ENCODE measurements at places on chromosomes 5 and 9.

DNA sequence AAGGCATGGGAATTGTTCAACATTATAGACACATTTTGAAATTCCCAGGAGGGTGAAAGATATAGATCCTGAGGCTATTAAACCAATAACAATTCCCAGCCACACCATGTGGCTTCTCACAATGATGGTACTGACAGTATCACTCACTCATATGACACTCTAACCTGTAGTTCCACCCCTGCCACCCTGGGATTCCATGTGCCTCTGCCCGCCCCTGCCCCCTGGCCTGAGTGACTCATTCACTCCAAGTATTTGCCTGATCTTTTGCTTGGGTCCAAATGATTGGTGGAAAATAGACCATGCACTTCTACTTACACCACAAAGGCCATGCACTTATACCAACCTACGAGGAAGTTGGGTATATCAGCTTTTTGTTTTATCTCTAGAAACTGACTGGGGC, 305.2 kb upstream of the DAB2 start:
- no peak for DNase-seq

GRCh38 chr9:96009690-96010472, 134.4 kb downstream of the ERCC6L2 start:
- peak; percentile 54 for DNase-seq

DNA sequence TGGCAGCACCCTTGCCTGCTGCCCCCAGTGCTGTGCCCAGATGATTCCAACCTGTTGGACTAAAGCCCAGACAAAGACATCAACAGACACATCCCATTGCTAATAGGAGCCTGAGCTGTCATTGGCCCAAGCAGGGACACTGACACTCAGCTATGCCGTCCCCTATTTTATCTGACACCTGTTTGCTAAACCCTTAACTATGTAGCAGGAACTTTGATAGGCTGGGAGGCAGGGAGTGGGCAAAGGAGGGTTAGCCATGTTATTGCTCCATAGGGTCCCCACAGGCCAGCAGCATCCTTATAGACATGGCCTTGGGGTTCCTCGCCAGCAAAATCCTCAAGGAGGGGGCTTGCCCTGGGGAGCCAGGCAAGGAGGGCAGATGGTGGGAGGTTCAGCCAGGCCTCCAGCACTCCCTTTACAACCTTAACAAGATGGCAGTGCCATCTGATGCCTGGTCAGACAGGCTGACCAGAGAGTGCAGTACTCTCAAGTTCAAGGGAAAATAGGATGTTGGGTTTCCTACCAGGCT, 50.4 kb upstream of the CDKN2AIPNL start:
- DNase-seq, result no peak

DNA sequence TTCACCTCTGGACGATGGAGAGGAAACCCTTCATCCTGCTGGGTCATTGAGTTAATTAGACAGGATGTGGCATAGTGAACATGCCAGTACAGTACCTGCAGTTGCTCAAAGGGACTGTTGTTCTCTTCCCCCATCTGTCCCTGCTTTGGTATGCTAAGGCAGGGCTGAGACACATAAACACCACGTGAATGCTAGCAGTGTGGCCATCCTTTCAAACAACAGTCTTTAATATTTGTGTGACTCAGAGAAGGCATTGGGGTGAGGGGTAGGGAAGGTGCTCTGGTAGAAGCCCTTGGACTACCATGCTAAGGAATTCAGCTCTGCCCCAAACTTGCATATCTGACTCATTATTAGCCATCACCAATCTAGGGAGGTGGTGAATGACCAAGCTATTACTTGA, 180.2 kb upstream of the ZNF618 start:
- DNase-seq, result peak; percentile 7

GRCh38 chr9:114397219-114397847, 9.6 kb upstream of the AKNA start:
- DNase-seq, result no peak

DNA sequence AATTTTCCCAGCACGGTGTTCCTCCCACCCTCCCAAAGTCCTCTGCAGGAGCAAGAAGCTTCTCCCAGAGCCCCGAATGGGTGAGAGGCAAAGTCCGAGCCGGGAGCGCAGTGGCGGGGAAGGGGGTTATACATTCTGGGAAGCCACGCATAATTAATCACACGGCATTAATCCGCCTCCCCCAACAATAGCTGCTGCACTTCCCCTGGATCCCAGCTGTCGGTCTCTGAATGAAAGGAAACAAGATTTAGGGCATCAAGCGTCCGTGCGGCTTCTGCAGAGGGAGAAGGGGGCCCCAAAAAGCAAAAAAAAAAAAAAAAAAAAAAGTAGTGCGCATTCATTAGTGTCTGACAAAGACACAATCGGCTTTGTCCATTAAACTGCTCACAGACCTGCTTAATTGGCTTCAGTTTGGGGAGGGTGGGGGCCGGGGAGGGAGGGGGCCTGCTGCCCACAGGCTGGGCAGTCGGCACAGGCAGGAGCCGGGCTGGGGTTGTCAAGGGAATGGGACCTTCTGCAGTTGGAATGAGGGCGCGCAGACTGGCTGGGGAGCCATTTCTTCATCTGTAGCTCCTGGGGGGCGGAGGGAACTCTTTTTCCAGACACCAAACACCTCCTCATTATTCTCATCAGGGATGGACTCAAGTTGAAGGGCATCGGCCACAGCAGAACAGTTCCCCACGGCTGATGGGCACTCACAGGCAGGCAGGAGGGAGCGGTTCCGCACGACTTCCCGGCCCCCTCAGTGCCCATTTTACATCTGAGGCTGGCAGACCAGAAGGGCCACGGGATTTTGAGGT, 3.4 kb downstream of the NOTCH1 start:
- no peak for DNase-seq

- DNase-seq, result no peak
These were observed 19.6 kb upstream of the VCAN start for GRCh38 chr5:83451955-83452354.

DNA sequence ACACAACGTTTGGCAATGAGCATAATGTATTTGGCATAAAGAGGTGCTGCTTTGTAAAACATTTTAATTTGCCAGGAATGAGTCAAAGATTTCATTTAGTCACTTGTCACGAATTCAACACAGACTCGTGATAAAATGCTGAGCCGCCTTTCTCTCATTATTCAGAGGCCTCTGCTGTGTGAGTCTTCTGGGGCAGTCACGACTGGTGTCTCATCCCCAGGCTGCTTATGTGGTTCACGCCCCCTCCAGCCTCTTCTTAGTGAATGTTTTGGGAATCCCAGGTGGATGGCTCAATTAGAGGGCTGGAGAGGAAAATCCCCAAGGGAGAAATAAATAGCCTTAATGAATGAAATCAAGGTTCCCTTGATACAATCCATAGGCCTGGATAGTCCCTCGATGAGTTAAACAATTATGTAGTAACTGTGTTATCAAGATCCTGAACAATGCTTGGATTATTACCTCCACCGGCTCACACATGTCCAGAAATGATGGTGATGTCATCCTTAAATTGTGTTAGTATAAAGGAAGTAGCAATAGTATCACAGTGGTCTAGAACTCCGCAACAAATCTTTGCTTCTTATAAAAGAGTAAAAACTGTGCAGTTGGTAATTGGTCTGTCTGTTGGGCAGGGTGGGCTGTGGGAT, 192.1 kb upstream of the ADAMTS16 start:
- no peak for DNase-seq

DNA sequence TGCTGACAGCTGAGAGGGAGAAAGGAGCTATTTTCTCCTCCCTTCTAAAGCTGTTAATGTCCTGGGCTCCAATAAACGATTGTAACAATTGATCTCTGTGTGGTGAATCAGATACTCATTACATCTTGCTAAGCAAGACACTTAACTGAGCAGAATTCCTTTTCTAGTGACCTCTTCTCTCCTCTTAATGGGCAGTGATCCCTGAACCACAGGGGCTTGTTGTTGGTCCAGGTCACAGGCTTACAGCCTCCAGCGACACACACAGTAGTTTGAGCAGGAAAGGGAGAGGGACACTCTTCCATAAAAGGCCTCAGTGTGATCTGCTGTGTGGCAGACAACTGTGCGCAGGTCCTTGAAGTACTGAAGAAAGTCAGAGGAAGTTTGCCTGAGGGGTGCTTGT, 58.5 kb upstream of the MYO10 start:
- no peak for DNase-seq

DNA sequence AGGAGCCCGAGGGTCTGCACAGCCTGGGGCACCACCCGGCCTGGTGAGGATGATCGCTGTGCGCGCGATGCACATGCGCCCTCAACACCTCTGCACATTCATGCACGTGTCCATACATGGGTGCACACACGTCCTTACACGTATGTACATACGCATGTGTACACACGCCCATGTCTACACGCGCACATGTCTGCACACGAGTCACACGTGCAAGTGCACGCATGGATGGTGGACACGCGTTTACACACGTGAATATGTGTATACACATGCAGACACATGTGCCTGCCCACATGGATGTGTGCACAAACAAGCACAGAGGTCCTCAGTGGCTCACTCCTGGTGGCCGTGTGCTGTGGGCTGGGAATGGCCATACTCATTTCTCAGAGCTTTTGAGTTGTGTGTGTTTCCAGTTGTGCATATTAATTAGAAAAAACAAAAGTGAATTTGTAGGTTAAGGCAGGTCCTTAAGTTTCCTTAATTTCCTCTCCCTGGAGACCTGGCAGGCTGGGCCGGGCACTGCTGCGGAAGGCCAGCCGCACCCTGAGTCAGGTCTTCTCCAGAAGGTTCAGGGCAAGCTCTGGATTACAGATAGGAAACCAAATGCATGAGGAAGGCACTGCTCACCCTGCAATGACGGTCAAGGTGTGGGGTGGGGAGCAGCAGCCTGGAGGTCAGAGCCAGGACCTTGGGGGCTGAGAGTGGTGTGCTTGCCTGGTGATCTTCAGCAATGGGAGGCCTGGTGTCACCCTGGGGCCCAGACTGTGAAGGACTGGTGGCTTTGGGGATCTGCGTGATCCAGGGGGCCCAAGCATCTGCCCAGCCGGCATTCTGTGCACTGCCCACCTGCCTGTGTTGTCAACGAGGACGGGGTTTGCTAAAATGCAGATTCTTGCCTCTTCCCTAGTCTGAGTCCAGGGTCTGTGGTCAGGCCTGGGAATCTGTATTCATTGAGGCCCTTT, 1.3 kb upstream of the RNU6ATAC start:
- no peak for DNase-seq

- DNase-seq, result no peak
These were observed 368.2 kb downstream of the NDUFS4 start for GRCh38 chr5:53928641-53929040.

DNA sequence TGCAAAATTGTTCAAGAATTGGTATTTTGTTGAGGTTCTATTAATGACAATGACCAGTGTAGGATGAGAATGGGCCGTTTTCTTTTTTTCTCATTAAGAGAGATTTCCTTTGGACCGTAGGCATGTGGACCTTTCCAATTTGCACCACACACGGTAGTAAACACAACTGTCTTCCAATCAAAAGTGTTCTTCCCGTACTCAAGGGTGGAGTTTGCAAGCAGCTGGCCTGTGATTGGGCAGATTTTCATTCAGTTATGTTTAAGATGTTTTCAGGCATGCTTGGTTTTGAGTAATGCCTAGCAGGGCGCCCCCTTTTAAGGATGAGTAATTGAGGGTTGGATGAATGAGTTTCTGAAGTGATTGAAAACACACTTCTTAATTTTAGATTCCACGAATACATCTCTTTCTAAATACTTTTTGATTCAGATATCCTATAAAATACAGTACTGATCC, 2.5 kb downstream of the KDM3B start:
- no peak for DNase-seq

DNA sequence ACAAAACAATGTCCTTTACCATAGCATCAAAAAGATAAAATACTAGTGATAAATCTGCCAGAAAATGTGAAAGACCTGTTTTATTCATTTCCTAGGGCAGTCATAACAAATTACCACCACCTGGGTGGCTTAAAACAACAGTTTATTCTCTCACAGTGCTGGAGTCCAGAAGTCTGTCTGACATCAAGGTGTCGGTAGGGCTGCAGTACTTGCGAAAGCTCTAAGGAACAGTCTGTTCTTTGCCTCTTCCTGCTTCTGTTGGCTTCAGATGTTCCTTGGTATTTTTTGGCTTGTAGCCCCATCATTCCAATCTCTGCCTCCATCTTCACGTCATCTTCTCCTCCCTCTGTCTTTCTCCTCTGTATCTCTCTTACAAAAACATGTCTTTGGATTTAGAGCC, 51.0 kb downstream of the PTPDC1 start:
- no peak for DNase-seq

DNA sequence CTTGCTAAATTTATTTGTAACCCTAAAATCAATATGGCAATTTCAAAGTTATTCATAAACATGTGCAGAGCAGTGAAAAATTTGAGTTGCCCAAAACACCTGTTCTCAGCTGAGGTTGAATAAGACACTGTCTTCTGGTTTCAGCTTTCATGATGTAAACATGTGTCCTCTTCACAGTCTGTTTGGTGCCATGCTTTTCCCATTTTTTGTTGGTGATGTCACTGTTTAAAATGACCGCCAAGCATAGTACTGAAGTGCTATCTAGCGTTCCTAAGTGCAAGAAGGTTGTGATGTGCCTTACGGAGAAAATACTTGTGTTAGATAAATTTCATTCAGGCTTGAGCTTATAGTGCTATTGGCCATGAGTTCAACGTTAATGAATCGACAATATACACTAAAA, 580.8 kb downstream of the ACTL7B start:
- no peak for DNase-seq

DNA sequence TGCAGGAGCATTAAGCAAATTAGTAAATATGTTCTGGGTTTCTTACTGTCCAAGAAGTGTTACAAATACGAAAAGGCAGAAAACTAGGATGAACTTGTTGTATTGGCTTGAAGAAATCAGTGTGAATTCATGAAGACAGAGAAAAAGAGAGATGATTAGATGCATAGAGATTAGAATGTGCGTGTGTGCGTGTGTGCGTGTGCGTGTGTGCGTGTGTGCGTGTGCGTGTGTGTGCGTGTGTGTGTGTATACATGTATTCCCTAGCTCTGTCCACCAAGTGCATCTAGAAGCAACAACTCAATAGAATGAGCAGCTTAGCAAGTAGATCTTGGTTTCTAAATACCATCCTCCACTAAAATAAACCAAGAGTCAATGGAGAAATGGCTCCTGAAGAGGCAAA, 41.5 kb downstream of the SMIM23 start:
- no peak for DNase-seq

GRCh38 chr5:157343842-157344790, 78.2 kb downstream of the CYFIP2 start:
- no peak for DNase-seq

DNA sequence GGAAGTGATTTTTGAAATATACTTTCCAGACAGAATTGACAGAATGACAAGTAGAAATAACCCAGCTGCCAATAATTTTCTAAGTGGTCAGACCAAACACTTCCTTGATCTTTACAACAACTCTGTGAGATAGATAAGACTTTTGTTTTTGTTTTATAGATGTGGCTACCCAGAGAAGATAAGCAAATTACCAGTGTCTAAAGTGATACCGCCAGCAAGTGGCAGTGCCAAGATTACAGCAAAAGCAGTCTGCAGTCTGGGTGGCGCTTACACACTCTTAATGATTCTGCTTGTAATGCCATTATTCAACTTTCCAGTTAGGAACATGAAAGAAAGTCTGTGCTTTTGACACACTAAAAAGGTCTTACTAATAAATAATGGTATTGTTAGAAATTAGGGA, 92.1 kb downstream of the HCN1 start:
- DNase-seq, result no peak

GRCh38 chr5:1187234-1187949, 14.0 kb upstream of the SLC6A19 start:
- no peak for DNase-seq

- DNase-seq, result no peak
These were observed 61.4 kb downstream of the KIF24 start for GRCh38 chr9:34267660-34268059.

GRCh38 chr9:105062222-105062855, 134.4 kb upstream of the ABCA1 start:
- no peak for DNase-seq
